ENCODE measurements at places on chromosomes 12 and 14.

DNA sequence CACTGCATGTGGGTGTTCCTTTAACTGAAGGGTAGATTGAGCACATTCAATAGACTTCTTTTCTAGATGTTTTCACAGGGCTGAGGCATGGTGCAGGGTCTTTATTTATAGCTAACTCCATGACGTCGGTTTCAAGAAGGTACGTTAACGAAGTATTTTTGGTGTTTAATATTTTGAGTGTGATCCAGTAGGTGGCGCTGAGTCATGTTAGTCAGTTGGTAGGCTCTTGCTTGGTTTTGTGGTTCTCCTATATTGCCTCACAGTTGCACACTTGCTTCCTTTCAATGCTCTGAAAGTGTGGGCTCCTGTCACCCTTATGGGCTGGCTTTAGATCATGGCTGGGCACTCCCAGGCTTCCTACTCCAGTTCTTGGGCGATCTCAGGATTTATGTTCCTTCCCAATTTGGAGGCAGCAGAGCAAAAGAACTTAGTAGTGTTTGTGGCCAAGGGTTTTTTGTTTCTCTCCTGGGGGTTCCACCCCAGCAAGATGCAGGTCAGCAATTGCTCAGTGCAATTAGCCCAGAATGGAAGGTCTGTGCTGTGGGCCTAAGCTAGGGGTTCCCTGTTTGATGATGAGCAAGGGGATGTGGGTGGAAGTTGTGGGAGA, 471.6 kb upstream of the FOXG1 start:
- no peak for DNase-seq

GRCh38 chr12:76583301-76583700, 23.7 kb upstream of the OSBPL8 start:
- no peak for DNase-seq

- no peak for DNase-seq
Observed at GRCh38 chr14:61774861-61775260, 12.6 kb downstream of the SNAPC1 start.

- no peak for DNase-seq
Observed at GRCh38 chr14:43399289-43399688, 1107.8 kb downstream of the FSCB start.

- no peak for DNase-seq
Observed at GRCh38 chr12:105384916-105385535, 54.5 kb downstream of the C12orf75 start.
